ENCODE measurements at places on chromosomes 13 and 19.

DNA sequence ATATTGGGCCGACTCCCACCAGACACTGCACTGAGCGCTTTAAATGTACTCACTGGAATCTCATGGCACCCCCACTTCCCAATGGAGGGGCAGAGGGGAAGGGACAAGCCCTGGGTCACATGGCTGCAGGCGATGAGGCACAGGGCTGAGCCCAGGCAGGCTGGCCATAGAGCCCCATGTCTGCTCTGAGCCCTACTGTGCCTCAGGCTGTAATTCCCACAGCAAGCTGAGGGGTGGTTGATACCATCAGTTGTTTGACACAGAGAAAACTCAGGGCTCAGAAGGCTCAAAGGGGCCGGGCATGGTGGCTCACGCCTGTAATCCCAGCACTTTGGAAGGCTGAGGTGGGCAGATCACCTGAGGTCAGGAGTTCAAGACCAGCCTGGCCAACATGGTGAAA is 25.1 kb downstream of the RFX1 start:
- no peak for DNase-seq

DNA sequence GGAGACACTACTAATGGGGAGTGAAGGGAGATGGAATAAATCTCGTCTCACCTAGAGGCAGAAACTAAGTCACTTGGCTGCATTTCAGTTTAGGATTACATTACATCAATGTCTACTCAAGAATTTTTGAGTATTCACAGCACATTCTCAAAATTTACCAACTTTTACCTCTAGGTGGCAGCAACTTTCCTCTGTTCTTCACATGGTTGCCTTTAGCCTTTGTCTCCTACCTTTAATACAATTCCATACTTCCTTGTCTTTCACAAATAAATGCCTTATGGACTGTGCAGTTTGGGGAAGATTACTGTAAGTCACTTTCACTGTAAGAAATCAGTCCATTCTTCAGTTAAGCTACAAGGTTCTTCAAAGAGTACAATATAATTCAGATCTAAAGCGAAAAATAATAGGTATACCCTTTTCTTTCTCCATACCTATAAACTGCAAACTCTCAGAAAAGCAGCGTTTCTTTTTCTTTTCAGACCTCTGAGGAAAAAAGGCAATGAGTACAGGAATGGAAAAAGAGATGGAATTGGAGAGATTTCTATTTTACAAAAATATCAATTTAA is 379.4 kb downstream of the KLF12 start:
- peak; percentile 63 for DNase-seq

GRCh38 chr19:18895038-18895823 is 727 bp downstream of the CERS1 start:
- peak; percentile 47 for DNase-seq

GRCh38 chr19:1577929-1578618 is 9.9 kb upstream of the MEX3D start:
- DNase-seq: no peak

DNA sequence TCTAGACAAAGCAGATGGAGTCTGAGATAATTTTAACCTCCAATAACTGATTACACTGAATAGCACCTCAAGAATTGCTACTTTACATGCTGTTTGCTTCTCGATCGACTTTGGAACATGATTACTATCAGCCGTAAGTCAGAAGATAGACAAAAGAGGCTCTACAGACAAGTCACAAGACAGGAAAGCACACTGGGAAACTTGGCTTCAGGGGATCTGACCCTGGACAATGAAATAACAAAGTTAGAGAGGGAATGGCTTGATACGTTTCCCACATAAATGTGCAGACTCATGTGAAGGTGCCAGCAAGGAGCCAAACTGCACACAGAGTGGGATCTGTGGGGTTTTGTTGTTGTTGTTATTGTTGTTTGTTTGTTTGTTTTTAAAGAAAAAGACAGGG is 28.5 kb downstream of the DCLK1 start:
- DNase-seq: no peak

- no peak for DNase-seq
Measured at GRCh38 chr13:89749888-89750287, 1597.6 kb upstream of the MIR17HG start.

- DNase-seq: no peak
Measured at GRCh38 chr13:74090869-74091605, 43.2 kb downstream of the KLF12 start.

DNA sequence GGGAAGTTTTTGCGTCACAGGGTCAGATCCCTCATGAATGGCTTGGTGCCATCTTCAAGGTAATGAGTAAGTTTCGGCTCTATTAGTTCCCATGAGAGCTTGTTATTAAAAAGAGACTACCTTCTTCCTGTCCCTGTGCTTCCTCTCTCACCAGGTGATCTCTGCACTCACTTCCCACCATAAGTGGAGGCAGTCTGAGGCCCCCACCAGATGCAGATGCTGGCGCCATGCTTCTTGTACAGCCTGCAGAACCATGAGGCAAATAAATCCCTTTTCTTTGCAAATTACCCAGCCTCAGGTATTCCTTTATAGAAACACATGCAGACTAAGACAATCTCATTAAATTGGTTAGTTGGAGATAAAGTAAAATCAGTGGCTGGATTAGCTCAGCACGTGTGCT is 75.6 kb upstream of the RFC3 start:
- no peak for DNase-seq

- DNase-seq: peak; percentile 96
Measured at GRCh38 chr13:100244431-100244830, 155.5 kb downstream of the PCCA start.

- peak; percentile 97 for DNase-seq
Measured at GRCh38 chr13:30865123-30866049, 40.7 kb upstream of the MEDAG start.

DNA sequence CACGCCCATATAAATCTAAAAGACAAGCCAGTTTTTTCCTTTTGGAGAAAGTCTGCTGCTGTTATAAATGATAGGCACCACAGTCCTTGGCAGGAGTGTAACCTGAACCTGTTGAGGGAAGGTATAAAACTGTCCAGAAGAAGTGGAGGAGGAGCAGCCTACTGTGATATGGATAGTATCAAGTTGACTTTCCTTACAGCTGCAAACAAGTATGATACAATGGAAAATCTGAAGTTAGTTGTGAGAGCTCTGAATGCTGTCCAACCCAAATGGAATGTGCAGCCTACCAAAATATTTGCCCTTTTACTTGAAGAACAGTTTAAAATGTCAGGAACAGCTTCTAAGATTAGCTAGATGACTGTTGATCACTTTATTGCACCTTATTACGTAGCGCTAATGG is 399.6 kb downstream of the FGF14 start:
- no peak for DNase-seq

DNA sequence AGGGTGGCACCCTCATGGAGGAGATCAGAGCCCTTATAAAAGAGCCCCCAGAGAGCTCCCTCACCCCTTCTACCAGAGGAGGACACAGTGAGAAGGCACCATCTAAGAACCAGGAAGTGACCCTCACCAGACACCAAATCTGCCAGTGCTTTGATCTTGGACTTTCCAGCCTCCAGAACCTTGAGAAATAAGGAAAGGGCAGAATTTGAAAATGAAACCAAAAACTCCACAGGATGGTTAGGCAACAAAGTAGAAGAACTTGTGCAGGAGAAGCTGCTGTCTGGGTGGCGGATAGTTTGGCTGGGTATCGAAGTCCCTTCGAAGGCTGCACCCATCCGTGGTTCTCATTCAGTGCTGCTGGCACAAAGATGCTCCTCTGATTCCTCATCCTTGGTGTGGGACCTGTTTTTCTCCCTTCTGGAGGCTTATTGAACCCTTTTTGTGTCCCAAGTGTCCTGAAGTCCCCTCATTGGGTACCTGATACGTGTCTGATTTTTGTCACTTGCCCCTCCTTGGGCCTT is 130.8 kb downstream of the KDM4B start:
- no peak for DNase-seq

DNA sequence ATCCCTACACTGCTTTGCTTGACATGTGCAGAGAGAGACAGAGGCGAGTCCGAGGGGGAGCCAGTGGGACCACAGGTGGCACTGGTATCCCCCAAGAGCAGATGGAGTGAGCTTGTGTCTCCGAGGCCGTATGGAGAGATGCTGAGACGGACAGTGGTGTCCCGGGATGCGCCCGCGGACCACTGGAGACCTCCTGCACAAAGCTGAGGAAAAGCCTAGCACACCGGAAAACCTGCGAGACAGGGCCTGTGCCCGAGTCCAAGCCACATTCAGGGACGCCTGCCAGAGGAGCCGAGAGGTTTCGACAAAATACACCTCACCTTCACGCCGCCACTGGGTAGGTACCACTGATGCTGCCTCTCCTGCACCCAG is 66.0 kb upstream of the ZNF527 start:
- DNase-seq: no peak

GRCh38 chr13:24564881-24565280 is 52.3 kb upstream of the PARP4 start:
- DNase-seq: no peak

- DNase-seq: peak; percentile 85
Measured at GRCh38 chr19:6739390-6739882, at the start of gene TRIP10. Gene TRIP10, plus strand, starts transcription at chr19:6739680. Its CDS starts 82 bp downstream, at chr19:6739762.

- no peak for DNase-seq
Measured at GRCh38 chr19:41926763-41927496, 1.3 kb downstream of the ERFL start.

DNA sequence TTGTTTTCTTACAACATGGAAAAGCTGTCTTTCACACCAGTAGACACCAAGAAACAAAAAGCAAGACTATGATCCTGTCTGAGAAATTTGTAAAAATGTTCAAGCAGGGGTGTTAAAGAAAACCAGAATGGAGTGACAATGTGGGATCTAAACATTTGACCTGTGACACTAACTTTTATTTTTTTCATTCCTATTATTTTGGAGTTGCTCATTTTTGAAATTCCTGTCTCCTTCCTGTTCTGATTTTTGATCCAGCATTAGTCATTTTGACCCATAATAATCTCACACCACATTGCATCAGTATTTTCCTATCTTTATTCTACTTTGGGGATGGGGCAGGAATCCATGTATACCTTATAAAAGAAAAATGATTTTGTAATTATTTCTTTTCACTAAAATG is 164.2 kb downstream of the DLEU7 start:
- DNase-seq: peak; percentile 43

GRCh38 chr13:80437231-80437630 is 96.3 kb upstream of the SPRY2 start:
- no peak for DNase-seq

GRCh38 chr13:26749285-26749684 is 11.3 kb downstream of the GPR12 start:
- no peak for DNase-seq

DNA sequence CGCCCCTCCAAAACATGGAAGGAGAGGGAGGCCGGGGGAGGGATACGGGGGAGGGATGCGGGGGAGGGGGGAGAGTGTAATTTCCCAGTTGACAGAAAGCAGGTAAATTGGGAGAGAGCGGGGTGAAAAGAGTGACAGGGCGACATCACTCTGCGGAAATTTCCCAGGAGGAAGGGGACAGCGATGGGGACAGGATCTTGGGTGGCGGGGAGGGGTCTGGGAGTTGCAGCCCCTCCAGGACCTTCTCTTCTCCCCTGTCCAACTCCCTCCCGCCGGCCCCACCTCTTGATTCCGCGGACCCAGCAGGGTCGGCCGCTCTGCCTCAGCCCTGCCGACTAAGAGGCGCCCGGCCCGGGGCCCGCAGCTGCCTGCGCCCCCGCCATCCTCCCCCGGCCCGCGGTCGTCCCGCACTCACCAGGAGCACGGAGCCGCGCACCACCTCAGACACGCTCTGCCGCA is 108.0 kb upstream of the DOCK9 start:
- no peak for DNase-seq

- DNase-seq: no peak
Measured at GRCh38 chr13:47917022-47917574, 84.0 kb downstream of the SUCLA2 start.

GRCh38 chr19:56748378-56748777 is 76.8 kb upstream of the ZNF835 start:
- DNase-seq: peak; percentile 8

DNA sequence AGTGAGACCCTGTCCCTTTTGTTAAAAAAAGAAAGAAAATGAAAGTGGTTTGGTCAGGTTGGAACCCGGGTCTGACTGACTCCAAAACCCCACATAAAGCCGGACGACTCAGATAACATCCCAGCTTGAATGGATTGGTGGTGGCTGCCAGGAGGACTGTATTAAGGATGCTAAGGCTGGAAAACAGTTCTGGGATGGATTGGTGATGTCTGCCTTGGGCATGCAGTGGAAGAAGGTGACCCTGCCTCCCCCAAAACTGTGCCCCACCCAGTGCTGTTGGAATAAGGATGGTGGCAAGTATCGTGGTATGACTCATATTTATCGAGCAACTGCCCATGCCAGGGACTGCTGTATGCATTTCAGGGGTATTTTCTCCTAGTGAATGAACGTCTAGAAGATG is 18.5 kb upstream of the COLGALT1 start:
- no peak for DNase-seq

GRCh38 chr13:45257638-45258333 is 56.9 kb upstream of the KCTD4 start:
- no peak for DNase-seq

GRCh38 chr19:4800591-4801081 is 9.1 kb downstream of the FEM1A start:
- DNase-seq: no peak

DNA sequence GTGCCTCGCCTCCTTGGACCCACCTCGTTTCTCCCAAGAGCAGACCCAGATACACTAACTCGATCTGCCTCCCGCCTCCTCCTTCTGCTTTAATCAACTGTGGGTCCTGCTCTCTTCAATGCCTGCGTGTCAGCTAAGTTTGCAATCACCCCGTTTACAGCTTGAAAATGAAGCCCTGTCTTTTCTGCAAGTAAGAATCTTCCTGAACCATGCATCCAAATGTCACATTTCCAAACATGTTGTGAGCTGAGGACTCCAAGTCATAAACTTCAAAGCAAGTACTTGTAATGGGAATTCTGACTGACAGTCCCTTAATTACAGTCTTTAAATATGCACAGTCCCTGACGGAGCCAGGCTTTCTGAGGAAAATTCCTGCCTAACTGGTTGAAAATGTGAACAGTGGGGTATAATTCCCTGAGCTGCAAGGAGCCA is 154.9 kb upstream of the UQCRFS1 start:
- no peak for DNase-seq

GRCh38 chr13:80276371-80277289 is 64.3 kb downstream of the SPRY2 start:
- DNase-seq: peak; percentile 95

DNA sequence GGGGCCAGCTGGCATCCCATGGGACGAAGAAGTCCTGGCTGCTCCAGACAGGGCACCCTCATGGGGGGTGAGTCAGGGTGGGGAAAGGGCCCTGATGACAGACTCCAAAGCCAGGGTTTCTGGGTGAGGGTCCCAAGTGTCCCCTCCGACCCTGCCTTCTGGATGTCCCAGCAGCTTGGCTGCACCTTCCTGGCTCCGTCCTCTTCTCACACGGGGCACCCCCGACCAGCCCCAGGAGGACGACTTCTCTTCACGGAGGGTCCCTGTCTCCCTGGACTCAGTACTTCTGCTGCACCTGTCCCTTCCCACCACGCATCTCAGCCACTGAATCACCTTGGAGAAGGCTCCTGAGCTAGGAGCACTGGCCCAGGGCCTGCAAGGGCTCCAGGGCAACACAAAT is 19.9 kb downstream of the MIER2 start:
- no peak for DNase-seq
